ENCODE measurements at places on chromosomes 13 and 19. TPM values are rescaled to one million over a fixed set of nuclear protein-coding genes. Genes with fewer than 3 reads are reported as not detected.

DNA sequence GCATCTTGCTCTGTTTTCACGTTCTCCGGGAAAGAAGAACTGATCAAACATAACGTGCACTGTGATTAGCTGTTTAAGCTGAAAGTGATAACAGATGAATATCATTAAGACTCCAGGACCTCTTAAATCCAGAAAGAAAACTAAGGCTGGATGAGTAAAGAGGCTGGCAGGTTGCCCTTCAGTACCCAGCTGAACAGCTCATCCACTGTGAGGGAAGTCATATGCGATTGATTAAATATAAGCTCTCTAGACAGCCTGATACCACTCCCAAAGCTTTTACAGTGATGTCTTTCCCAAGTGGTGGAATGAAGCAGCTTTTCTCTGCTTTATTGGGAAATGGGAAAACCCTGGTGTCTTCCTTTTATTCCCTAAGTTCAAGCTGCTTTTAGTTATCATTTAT is 116.9 kb downstream of the EFNB2 start:
- H3K27ac ChIP-seq: no peak overlapping the region
- no peak overlapping the region for H3K4me3 ChIP-seq
- H3K27me3 ChIP-seq: peaks cover 3% of the 10 kb centered on the region
- no peak for DNase-seq
- H3K4me1 ChIP-seq: no peaks in the 10 kb centered on the region

DNA sequence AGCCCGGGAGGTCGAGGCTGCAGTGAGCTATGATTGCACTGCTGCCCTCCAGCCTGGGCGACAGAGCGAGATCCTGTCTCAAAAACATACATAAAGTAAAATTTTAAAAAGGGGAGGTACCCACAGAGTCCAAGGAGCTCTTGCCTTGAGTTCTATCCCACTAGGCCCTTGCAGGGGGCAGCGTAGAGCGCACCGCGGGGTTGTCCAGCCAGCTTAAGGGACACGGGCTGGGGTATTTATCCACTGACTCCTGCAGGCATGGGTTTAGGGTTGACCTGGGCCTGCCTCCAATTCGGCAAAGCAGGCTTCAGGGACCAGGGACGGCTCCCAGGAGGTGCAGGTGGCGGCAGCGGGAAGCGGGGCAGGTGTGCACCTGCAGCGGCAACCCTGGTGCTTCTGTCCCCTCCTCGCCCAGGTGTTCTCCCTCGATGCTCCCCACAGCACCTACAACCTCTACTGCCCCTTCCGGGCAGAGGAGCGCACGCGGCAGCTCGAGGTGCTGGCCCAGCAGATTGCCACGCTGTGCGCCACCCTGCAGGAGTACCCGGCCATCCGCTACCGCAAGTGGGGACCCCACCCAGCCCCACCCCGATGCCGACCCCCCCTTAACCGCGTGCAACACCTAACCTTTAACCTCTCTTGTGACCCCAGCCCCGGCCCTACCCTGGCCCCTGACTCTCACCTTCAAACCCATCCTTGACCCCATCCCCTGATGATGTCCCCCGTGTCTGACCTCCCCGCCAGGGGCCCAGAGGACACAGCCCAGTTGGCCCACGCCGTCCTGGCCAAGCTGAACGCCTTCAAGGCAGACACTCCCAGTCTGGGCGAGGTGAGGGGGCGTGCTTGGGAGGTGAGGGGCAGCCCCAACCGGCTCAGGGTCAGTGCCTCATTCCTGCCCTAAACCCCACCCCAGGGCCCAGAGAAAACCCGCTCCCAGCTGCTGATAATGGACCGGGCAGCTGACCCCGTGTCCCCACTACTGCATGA is 4.7 kb downstream of the STXBP2 start:
- H3K4me1 ChIP-seq: peaks cover 39% of the 10 kb centered on the region
- no peak overlapping the region for H3K27ac ChIP-seq
- H3K4me3 ChIP-seq: no peak overlapping the region
- DNase-seq: no peak
- no peaks in the 10 kb centered on the region for H3K27me3 ChIP-seq

- no peaks in the 10 kb centered on the region for H3K4me1 ChIP-seq
- no peaks in the 10 kb centered on the region for H3K36me3 ChIP-seq
- H3K27me3 ChIP-seq: no peaks in the 10 kb centered on the region
- no peak overlapping the region for H3K27ac ChIP-seq
- H3K4me3 ChIP-seq: no peak overlapping the region
These were observed 8.5 kb upstream of the TUBB4A start for GRCh38 chr19:6510618-6511017.

- no peaks in the 10 kb centered on the region for H3K36me3 ChIP-seq
- DNase-seq: no peak
- peaks cover 16% of the 10 kb centered on the region for H3K27me3 ChIP-seq
- no peak overlapping the region for H3K4me3 ChIP-seq
These were observed 65.1 kb upstream of the GJB6 start for GRCh38 chr13:20297181-20297580.

SGCG gene
- not detected for total RNA-seq

TTC9B gene
- total RNA-seq: not detected

C19orf33 gene
- total RNA-seq: not detected

PLVAP gene
- not detected for total RNA-seq

TEX26 gene
- not detected for total RNA-seq

All from CD4-positive, alpha-beta T cell (primary cell).